ENCODE measurements at places on chromosomes 3 and 15. TPM values are rescaled to one million over a fixed set of nuclear protein-coding genes. Genes with fewer than 3 reads are reported as not detected.

DNA sequence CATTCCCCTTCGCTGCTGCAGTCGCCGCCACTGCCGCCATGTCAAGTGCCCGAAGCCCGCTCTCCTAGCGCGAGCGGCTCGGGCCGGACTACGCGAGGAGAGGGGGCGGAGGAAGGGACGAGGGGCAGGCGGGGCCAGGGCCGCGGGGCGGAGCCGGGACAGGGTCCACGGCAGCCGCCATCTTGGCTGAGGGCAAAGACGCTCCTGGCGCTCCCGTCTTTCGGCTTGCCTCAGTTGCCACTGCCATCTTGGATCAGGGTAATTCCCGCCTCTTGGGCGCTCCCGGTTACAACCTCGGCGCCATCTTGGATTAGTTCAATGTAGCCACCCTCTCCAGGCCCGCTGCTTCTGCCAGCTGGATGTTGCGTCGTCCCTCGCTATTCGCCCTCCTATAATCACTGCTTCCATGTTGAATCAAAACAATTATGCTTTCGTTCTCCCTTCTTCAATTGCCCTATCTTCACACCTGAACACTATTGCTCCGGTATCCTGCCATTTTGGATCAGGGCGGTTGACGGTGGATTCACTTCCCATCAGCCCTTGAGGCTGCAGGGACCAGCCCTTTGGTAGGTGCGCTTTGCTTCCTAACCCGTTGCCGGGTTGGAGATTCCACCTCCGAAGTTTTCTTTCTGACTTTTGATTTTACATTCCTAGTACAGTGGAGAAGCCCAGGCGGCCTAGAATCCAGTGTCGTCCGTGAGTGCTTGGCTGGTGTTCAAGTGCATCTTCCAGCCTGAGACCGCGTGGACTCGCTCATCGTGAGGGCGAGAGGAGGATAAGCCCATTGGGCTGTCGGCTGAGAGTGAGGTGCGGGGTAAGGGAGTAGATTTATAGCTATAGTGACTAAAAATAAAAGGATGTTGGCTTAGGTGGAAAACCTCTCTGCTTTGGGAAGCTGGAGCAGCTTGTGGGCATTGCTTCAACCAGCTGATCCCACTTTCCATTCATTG is at the start of gene HACD2:
HACD2 (minus strand) TSS at position 66 of the 950 bp plus-strand sequence; CDS start at position 40, 26 bp downstream.
- peaks cover 9% of the 10 kb centered on the region for H3K36me3 ChIP-seq
- H3K27ac ChIP-seq = peak within 1 kb of the TSS; percentile 85
- no peaks in the 10 kb centered on the region for H3K27me3 ChIP-seq
- H3K4me3 ChIP-seq = peak within 1 kb of the TSS; percentile 94

Gene LSAMP
- 4.8 TPM for total RNA-seq

- H3K4me3 ChIP-seq = no peak overlapping the region
- H3K4me1 ChIP-seq = peaks cover 27% of the 10 kb centered on the region
- H3K27me3 ChIP-seq = no peaks in the 10 kb centered on the region
- DNase-seq = no peak
Measured at GRCh38 chr15:64507293-64507802, 47.0 kb downstream of the ZNF609 start.

DNA sequence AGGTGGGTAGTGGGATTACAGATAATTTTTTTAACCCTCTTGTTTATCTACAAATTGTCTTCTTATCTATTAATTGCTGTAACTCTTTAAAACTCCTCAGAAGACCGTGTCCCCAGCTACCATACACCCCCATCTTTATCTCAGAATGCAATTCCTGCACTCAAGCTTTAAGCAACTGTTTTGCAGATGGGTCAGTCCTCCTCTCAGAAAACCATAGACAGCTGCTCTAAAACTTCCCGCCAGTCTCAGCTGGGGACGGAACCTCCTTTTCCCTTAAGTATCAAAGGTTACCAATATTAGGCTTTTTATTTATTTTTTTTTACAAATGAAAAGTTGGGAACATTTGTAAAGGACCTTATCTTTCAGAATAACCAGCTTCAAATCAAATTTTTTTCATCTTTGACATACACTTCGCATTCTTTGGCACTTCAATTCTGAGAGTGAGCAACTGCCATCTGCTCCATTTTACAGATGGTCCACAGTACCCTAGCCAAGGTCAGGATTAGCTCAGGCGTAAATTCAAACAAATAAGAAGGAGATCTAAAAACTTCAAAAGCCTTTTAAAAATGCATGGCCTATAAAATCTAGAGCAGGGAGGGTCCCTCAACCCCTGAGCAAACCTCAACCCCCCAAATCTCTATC is 1.3 kb downstream of the GATM start:
- peaks cover 29% of the 10 kb centered on the region for H3K4me1 ChIP-seq
- H3K36me3 ChIP-seq = no peaks in the 10 kb centered on the region
- H3K27me3 ChIP-seq = no peaks in the 10 kb centered on the region
- peak overlapping the region; percentile 71 for H3K4me3 ChIP-seq

GRCh38 chr15:69685512-69686452 is 233.2 kb downstream of the RPLP1 start:
- H3K36me3 ChIP-seq = no peaks in the 10 kb centered on the region
- no peak overlapping the region for H3K4me3 ChIP-seq
- H3K27ac ChIP-seq = peak overlapping the region; percentile 8
- no peaks in the 10 kb centered on the region for H3K27me3 ChIP-seq
- H3K4me1 ChIP-seq = no peaks in the 10 kb centered on the region

Gene CPN2
- total RNA-seq = not detected

Gene VGLL3
- total RNA-seq = 6.2 TPM

Gene ST8SIA2
- total RNA-seq = not detected

Gene C3orf49
- not detected for total RNA-seq
